ENCODE measurements at places on chromosomes 2 and 18. TPM values are rescaled to one million over a fixed set of nuclear protein-coding genes. Genes with fewer than 3 reads are reported as not detected.

C2orf78 gene
- not detected for total RNA-seq

SATB2 gene
- 19.0 TPM for total RNA-seq

DOK6 gene
- total RNA-seq, result 7.3 TPM

AOX1 gene
- total RNA-seq, result 23.2 TPM

FOXD4L1 gene
- 0.09 TPM for total RNA-seq

NGEF gene
- 0.74 TPM for total RNA-seq
